ENCODE measurements at places on chromosomes 12 and 14.
A peak's percentile ranks its signal among the peaks of the same experiment; 100 is the strongest.

DNA sequence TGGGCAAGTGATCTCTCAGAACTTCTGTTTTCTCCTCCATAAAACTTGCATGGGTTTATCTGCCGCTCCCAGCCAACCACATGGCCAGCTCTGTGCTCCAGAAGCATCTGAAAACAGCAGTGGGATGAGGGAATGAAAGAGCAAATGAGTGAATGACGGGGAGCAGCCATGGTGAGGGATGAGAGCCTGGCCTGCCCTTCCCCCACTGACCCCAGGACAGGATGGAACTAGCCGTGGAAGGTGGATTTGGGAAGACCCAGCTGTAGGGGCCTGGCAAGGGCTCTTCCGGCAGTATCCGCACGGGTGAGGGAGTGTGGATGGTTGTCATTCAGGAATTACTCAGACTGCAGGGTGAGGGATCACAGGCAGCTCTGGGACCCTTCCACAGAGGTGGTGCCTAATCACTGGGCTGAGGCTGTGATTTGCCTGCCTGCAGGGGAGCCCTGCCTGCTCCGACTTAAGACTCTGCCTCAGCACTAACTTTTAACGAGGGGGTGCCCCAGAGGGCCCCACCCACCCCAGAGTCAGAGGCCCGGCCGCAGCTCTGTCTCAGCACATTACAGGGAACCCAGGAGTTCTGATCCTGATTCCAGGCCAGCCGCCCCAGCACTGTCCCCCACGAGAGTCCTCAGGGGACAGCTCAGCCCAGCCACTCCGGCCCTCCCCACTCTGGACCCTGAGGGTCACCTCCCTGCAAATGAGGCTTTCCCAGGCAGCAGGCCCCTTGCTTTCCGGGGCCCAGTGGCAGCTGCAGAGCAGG, 136.8 kb upstream of the C14orf180 start:
- DNase-seq = no peak

DNA sequence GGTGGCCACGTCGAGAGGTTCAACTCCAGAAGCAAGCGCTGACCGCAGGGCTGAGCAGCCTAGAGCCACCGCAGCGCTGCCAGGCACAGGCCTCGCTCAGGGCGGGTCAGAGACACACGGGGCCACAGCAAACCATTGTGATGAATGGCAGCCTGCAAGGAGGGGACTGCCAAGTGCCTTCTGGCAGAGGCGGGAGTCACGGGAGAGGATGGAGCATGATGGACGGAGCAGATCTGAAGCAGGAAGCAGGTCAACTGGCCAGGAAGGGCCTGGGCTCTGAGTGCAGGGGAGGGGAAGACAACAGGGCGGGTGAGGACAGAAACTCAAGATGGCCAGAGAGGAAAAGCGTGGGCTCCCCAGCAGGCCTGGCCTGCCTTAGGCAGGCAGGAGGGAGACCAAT, 49.8 kb downstream of the CDC42BPB start:
- no peak for DNase-seq

- DNase-seq = peak; percentile 75
Measured at GRCh38 chr14:81176241-81176640, 44.5 kb downstream of the GTF2A1 start.

GRCh38 chr14:51382506-51382905, 142.5 kb downstream of the TMX1 start:
- DNase-seq = no peak

DNA sequence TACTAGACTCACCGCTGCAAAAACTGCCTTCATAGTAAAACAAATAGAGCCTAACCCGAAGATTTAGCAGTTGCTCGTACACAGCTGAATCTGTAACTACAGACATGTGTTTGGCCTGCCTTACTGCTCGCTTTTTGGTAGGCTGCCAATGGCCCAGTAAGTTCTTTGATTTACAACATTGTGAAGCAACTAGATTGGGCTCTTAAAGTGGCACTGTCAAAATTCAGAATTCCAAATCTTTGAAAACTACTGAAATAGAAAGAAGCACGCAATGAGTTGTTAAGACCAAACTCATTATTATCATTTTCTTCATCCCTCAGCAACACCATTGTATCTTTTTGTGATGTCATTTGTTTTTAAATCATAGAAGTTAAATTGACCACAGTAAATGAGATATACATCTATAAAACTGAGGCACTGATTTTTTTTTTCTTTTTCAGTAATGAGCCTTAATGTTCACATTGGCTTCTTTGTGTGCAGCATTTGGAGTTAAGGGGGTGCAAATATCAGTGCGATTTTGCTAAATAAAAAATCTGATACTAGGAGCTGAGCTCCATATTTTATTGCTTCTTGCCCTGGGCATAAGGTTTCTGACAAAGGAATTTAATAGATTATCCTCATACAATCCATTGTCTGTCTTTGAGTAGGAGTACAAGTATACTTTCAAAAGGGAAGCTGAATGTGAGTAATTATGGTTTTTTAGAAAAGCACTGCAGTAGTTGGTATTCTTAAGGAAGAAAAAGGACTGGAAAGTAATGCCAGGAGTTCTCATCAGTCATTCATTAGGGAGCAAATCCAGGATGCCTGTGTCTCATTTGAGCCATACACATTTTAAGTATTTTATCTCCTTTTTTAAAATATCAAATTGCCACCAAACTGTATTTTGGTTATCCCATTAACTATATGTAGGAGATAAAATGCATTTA, 138.5 kb downstream of the KICS2 start:
- peak; percentile 12 for DNase-seq

DNA sequence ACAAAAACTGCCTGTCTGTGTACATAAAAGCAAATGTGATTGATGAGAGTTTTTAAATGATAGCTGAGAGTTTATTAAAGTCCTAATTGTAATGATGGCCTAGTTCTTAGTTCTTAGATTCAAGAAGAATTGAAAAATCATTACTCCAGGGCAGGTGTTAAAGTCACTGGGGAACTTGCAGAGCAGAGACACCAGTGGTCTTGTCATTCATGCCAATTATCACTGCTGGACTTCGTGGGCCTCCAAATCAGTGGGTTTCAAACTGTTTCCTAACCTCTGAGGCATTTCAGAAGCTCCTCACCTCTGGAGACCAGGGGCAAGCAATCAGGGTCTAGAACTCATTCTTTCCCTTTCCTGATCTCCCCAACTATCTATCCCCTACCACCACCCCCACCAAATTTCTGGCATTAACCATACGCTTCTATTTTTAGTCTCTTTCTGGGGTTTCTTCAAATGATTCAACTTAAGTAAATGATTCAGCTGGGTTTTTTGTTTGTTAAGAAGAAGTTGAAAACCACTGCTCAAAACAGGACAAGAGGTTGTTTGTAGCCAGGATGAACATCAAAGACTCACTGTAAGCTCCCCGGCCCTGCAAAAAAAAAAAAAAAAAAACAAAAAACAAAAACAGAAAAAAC, 80.1 kb downstream of the CEP83 start:
- no peak for DNase-seq

DNA sequence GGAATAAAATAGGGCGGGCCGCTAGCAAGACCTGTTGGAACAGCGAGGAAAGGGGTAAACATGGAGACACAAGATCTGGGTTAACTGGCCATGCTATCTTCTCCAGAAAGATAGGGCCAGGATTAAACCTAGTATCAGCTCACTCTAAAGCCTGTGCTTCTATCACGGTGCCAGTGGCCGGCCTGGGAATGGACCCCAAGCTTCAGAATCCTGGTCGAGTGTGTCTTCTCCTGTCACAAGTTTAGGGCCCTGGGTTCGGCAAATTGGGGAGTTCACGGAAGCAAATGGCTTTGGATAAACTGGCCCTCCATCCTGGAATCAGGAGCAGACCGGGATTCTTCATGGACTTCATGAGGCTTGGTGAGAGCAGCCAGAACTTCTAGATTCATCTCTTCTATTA, 82.2 kb downstream of the LGMN start:
- DNase-seq = no peak

GRCh38 chr14:64817631-64818030, 62.1 kb downstream of the SPTB start:
- DNase-seq = no peak

GRCh38 chr12:130916241-130916911, 37.3 kb upstream of the ADGRD1 start:
- DNase-seq = peak; percentile 77
